ENCODE measurements at places on chromosomes 13 and 19.

DNA sequence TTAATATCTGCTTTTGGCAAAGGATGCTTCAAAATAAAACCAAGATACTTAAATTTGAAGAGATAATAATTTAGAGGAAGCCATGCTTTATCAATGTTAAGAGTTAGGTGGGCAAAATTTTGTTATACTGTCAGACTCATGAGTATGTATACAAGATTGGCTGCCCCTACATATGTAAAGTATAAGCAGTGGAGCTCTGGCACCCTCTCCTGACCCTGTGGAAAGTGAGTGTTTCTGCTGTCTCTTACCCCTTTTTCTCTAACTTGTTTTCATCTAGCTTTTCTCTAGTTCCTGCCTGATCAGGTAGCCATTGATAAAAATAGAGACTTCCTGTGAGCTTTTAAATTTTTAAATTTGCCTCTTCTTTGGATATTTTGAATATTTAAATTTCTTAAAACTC is 710.9 kb upstream of the SPRY2 start:
- peak; percentile 7 for DNase-seq

- peak; percentile 10 for DNase-seq
Measured at GRCh38 chr13:26679411-26680122, 81.0 kb downstream of the GPR12 start.

GRCh38 chr19:3556423-3556977 is 886 bp downstream of the MFSD12 start:
- no peak for DNase-seq

GRCh38 chr13:74062933-74063332 is 71.3 kb downstream of the KLF12 start:
- DNase-seq, result no peak

DNA sequence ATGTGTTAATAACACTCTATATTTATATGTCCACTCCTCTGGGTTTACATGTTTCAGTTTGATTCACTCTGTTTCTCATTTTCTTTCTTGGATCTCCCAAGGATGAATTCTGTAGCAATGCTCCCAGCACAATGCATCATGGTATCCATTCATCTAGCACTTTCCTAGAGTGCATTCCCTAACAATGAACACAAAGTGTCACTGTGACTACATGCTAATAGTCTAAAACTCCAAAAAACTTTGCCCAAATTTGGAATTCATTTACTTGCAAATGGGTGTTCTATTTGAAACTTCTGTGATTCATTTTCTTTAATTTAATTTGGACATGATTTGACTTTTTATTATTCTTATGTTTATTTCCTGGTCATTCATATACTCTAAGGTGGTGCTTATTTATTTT is 286.3 kb downstream of the POU4F1 start:
- DNase-seq, result peak; percentile 4

DNA sequence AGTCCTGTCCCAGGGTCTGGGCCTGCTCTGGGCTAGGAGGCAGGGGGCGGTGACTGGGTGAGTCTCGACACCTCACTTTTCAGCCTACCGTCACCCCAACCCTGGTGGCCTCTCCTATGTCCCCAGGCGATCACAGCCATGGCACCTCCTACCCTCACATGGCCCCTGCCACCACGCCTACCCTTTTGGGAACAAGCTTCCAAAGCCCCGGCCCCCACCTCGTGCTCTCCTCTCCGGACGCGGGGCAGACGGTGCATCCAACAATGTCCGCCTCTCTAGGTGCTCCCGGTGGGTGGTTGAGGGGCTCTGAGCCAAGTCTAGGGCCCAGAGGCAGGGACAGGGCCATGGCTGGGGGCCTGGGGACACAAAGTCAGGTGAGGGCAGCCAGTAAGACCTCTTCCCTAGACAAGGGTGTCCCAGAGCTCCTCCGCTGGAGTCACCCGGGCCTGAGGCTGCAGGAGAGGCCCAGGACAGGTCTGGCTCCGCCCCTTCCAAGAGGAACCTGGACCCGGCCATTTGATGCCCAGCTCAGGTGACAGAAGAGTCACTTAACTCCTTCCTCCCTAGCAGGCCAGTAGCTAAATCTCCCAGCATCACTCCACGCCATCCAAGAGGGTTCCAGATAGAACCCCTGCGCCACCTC is at the start of gene SYNE4:
Gene SYNE4, minus strand, starts transcription at position 478 of the 643 bp plus-strand sequence. Its CDS starts 132 bp downstream, at position 346.
- DNase-seq, result peak; percentile 51

- no peak for DNase-seq
Measured at GRCh38 chr19:37966211-37966661, 59.2 kb downstream of the SIPA1L3 start.

GRCh38 chr13:107066355-107066754 is 498.4 kb upstream of the ARGLU1 start:
- no peak for DNase-seq

GRCh38 chr13:87398047-87398446 is 273.1 kb upstream of the SLITRK5 start:
- DNase-seq, result no peak

DNA sequence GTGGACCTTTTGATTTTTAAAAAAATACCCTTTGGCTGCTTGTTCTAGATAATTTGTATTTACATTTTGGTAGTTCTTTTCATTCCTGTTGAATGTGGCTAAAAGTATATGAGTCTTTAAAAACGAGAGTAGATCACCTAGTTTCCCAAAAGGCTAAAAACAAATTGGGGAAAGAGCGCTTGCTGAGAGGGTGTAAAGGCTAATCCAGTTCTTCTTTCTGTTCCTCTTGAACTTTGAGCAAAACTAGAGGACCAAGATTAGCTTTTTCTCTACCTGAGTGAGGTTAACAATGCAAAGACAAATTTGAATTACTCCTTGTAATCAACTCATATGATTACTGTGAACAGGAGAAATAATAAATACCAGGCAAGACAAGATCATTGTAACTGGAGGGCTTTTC is 2513.2 kb downstream of the PCDH9 start:
- no peak for DNase-seq

- DNase-seq, result no peak
Measured at GRCh38 chr19:40640744-40641143, 39.6 kb downstream of the LTBP4 start.

DNA sequence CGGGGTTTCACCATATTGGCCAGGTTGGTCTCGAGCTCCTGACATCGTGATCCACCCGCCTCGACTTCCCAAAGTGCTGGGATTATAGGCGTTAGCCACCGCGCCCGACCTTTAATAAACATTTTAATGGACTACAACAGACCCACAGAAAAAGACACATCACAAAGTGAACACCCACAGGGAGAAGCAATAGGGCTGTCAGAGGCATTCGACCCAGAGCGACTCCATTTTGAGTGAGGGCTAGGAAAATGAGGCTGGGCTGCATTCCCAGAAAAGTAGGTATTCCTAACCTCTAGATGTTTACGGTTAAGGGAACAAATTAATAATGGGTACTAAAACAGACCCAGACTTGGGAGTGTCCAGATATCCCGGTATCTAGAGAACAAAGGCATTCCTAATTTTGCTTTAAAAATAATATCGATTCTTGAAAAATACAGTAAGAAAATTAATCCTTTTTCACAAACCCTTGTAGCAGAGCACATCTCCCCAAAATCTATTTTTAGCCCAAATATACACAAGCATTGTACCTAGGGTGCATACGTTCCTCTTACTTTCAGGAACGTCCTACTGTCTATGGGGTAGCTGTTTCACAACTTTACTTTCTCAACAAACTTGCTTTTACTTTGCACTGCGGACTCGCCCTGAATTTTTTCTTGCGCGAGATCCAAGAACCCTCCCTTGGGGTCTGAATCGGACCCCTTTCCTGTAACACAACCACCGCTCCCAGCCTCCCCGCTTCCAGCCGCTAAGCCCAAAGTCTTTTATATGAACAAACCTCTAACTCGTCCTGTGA is 811 bp upstream of the ZNF8 start:
- DNase-seq, result no peak

- DNase-seq, result no peak
Measured at GRCh38 chr13:29935309-29935981, 85.0 kb upstream of the UBL3 start.

DNA sequence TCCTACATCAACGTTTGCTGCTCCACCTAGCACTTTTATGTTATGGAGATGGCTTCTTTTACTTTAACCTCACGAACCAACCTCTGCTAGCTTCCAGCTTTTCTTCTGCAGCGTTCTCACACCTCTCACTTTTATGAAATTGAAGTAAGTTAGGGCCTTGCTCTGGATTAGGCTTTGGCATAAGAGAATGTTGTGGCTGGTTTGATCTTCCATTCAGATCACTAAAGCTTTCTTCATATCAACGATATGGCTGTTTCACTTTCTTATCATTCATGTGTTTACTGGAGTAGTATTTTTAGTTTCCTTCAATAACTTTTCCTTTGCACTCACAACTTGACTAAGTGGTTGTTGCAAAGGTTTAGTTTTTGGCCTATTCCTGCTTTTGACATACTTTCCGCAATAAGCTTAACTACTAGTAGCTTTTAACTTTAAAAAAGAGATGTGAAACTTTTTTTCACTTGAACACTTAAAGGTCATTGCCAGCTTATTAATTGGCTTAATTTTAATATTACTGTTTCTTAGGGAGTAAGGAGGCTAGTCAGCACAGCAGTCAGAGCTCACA is 60.0 kb upstream of the SPRY2 start:
- DNase-seq, result no peak

GRCh38 chr19:14073925-14074838 is 1.6 kb downstream of the MISP3 start:
- peak; percentile 46 for DNase-seq

DNA sequence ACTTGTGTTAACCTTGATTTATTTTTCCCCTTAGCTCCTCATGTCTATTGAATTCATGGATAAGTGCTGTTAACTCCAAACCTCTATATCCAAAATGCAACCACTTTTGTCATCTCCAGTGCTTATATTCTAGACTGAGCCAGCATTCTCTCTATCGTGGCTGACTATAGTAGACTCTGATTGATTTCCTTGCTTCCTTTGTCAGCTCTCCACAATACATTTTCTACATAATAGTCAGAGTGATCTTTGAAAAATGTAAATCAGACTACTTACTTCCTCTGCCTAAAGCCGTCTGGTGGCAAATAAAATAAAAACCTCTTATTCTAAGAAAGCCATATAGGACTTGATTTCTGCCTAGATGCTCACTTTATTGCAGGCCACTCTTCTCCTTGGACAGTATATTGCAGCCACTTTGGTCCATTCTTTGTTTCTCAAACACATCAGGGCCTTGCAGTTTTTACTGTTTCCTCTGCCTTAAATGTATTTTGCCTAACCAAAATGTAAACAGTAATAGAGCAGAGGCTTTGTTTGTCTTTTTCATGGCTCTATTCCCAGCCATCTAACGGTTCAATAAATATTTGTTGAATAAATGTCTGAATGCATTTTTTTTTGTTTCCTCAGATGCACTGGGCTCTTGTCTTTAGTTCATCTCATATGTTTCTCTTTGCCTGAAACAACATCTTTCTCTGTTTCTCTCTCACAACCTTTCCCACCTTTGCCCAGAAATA is 243.6 kb upstream of the CSNK1A1L start:
- no peak for DNase-seq

DNA sequence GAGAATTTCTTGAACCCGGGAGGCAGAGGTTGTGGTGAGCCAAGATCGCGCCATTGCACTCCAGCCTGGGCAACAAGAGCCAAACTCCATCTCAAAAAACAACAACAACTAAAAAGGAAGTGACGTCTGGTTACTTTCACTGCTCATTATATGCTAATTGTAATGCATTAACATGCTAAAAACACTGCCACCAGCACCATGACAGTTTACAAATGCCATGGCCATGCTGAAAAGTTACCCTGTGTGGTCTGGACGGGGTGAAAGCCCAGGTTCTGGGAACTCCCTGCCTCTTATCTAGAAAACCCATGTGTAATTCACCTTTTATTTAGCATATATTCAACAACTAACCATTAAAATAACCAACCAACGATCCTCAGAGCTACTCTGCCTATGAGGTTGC is 28.1 kb downstream of the CPT1C start:
- DNase-seq, result no peak

DNA sequence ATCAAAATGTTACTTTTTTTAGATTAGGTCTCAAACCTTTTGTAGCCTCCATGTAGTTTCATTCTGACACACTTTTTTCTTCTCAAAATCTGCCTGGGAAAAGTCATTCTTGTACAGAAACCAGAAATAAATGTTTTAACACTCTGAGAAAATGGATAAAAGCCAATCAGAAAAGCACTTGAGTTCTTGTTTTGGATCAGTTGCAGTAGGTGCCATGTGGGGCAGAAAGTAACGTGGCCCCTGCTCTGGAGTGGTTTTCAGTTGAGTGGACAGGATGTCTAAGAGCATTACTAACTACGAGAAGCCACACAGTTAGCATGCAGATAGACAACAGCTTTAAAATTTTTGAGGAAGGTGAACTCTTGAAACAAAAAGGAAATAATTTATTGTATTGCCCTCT is 19.1 kb downstream of the GPR183 start:
- DNase-seq, result no peak

Data from PC-3 (cell line).